Fibroblast of upper back skin (primary cell): ENCODE measurements at places on chromosomes 1 and 21.

DNA sequence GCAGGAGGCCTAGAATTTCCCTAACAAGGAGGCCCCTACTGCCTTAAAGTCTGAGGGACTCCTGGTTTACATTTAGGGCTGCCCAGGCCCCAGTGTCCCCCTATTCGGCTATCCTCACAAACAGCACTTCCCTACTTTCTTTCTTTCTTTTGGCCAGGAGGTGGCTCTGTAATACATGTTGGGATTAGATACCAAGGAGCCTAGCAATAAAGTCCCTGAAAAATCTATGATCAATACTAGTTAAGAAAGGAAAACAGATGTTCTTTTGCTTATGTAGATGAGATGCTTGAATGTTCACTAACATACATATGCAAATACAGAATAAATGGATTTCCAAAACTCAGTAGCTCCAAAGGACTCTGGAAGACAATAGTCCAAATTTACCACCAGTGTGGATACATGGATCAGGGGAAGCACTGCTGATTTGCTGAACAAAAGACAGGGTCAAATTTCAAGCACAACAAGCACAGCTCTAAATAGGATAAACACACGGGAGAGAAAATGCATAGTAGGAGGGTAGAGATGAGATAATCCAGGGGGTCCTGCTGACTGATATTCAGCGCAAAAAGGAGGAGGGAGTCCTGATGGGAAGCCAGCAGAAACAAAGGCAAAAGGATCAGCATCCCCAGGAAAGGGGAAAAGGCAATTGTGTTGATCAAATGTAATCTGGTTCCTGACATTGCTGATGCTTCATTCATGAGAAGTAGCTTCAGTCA, 240.0 kb downstream of the NUF2 start:
- DNase-seq = peak; percentile 48

DNA sequence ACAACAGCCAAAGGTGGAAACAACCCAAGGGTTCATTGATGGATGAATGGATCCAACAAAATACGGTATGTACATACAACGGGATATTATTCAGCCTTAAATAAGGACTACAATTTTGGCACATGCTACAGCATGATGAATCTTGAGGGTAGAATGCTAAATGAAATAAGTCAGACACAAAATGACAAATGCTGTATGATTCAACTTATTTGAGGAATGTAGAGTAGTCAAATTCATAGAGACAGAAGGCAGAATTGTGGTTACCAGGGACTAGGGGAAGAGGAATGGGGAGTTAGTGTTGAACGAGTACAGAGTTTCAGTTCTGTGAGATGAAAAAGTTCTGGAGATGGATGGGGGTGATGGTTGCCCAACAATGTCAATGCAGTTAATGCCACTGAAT, 118.0 kb upstream of the PAXBP1 start:
- peak; percentile 81 for DNase-seq

GRCh38 chr1:209335178-209335577, 248.3 kb upstream of the CAMK1G start:
- peak; percentile 40 for DNase-seq

DNA sequence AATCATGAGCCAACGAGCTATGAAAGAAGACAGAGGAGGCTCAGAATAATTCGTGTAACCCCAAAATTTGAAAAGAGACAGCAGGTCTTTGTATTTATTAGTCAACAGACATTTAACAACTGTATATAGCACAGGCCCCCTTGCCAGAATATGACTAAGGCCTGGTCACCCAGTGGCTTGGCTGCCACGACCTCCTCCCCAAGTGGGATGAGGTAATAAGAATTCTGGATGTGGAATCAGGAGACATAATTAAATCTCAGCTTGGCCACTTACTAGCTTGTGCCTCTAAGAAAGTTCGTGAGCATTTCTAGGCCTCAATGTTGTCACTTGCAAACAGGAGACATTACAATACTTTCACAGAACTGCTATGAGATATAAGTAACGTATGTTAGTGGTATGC, 134.2 kb upstream of the TNFSF4 start:
- DNase-seq = peak; percentile 66

DNA sequence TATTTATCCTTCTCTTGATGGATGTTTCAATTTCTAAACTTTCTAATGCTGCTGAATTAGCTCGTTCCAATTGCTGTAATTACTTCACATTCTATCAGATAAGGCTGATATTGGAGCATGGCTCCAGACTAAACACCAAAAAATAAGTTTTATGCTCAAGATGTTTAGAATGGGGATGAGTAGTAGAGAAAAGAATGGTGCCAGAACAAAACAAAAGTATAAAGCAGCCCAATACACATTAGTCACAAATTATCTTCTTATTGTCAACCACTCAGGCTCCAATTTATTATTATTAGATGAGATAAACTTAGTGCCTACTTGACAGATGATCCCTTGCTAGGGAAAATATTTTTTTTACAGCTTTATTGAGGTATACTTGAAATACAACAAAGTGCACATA, 21.8 kb downstream of the ATPAF1 start:
- DNase-seq = no peak

DNA sequence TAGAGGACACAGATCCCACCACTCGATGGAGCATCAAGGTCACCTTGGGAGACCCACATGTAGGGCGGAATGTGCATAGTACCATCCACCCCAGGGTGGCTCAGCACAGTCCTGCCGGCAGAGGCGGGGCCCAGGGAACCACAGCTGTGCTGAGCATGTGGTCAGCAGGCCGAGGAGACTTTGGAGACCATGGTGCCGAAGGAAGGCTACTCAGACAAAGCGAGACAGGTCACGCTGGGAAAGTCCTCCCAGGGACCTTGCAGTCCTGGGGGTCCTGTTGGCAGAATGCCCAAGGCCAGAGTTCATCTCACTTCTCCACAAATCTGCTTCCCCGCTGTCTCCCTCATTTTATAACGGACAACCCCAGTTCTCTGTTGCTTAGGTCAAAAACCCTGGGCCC, 22.5 kb downstream of the WNT3A start:
- no peak for DNase-seq

- no peak for DNase-seq
Measured at GRCh38 chr1:39871796-39872195, 11.5 kb downstream of the TRIT1 start.

DNA sequence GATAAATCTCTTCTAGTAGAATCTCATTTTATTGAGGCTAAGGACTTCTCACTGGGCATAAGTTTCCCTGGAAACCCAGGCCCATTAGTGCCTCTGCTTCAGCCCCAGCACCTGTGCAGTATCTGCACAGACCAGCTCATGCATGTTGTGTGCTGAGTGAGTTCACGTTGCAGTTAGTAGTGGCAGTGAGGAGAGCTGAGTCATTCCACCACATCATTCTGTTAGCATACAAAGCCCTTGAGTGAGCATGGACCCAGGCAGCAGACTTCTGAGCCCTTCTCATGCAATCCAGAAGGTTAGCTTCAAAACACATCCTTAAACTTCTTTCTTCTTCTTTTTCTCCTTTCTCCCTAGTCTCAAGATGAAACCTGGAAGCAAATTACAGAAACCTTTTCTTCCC, 45.8 kb upstream of the NTPCR start:
- peak; percentile 63 for DNase-seq

- no peak for DNase-seq
Measured at GRCh38 chr1:228332797-228333738, 73.6 kb downstream of the TRIM11 start.

- DNase-seq = peak; percentile 87
Measured at GRCh38 chr1:215517441-215517891, 49.6 kb upstream of the KCTD3 start.

GRCh38 chr1:11676386-11677103, 4.4 kb downstream of the MAD2L2 start:
- DNase-seq = no peak

- DNase-seq = no peak
Measured at GRCh38 chr1:172178886-172179285, 241.6 kb upstream of the C1orf105 start.

- DNase-seq = peak; percentile 60
Measured at GRCh38 chr1:57131701-57132394, 166.0 kb upstream of the C8B start.

DNA sequence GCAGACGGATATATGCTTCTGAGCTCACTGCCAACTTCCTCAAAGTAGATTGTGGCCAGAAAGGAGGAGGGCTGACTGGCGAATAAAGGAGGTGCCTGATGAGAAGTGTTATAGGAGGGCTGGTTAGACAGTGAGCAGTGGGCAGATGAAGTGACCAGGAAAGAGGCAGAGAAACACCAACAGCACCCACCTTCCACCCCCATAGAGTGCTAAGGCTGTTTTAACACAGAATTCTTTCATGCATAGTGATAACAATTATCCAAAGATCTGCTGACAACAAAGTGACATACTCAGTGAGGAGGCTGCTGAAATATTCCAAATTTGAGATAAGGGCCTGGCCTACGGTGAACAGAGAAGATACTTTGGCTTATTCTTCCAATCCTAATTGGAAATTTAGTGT, 21.2 kb upstream of the MTR start:
- no peak for DNase-seq

- no peak for DNase-seq
Measured at GRCh38 chr1:201876148-201876818, 12.4 kb upstream of the SHISA4 start.

- DNase-seq = no peak
Measured at GRCh38 chr1:100982793-100983192, 42.8 kb downstream of the DPH5 start.

GRCh38 chr1:193141804-193142203, 20.0 kb downstream of the CDC73 start:
- no peak for DNase-seq

- DNase-seq = peak; percentile 56
Measured at GRCh38 chr21:41847066-41847804, 31.9 kb downstream of the PRDM15 start.

GRCh38 chr1:156126630-156127534, 12.4 kb downstream of the LMNA start:
- DNase-seq = peak; percentile 94

GRCh38 chr1:160665330-160666078, 18.7 kb upstream of the SLAMF1 start:
- no peak for DNase-seq

DNA sequence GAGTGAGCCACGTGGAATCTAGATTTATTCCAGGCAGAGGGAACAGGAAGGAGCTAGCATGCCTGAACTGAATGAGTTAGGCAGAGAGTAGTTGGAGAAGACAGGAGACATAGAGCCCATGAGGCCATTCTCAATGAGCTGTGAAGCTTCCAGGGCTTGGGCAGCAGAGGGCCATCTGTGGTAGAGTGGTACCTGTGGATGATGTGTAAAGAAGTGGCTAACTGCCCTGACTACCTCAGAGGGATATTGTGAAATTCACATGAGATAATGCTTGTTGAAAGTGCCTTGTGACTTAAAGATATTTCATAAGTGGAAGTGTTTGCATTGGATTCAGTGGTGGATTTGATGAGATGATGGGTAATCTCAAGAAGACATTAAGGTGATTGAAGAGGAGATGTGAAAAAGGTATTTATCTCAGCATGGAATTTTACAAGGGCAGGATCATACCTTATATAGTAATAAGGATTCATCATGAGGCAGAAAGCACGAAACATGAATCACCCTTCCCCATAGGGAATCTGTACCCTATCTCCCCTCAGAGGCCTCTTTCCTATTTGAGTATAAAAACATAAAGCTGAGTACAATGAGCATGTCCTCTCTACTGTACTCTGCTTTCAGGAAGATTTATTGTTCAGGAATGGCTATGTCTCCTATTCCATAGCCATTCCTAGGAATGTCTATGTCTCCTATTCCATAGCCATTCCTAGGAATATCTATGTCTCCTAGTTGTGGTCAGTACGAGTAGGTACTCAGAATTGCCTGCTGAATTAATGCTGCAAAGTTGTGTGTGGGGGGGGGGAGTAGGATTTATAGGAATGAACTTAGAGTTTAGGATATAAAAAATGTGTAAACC, 146.8 kb downstream of the PAPPA2 start:
- peak; percentile 74 for DNase-seq

- no peak for DNase-seq
Measured at GRCh38 chr1:16072616-16073484, 601 bp downstream of the FAM131C start.

GRCh38 chr1:214310010-214310409, 29.1 kb downstream of the SMYD2 start:
- peak; percentile 8 for DNase-seq

DNA sequence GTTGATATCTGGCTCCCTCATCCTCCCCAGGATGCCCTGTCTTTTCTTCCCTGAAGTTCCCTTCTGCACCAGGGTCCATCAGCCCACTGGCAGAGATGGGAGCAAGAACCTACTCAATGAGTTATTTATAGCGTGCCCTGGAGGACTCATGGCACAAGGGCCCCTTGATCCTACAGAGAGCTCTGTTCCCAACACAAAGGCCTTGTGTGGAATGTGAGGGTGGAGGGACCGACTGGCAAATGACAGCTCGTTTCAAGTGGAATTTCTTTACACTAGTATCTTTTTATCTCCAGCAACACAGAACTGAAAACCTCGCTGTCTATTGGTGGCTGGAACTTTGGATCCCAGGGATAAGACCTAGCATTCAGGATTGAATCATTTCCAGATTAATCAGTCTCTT, 22.4 kb downstream of the CHI3L2 start:
- no peak for DNase-seq

DNA sequence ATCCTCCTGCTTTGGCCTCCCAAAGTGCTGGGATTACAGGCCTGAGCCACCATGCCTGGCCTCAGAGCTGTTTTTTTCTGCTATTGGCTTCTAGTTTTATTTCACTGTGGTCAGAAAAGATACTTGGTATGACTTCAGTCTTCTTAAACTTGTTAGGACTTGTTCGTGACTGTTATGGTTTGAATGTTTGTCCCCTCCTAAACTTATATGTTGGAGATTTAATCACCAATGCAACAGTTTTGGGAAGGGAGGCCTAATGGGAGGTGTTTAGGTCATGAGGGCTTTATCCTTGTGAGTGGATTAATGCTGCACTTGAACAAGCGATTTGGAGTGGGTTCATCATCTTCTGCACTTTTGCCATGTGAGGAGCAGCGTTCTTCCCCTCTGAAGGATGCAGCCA, 24.5 kb upstream of the SOD1 start:
- no peak for DNase-seq

DNA sequence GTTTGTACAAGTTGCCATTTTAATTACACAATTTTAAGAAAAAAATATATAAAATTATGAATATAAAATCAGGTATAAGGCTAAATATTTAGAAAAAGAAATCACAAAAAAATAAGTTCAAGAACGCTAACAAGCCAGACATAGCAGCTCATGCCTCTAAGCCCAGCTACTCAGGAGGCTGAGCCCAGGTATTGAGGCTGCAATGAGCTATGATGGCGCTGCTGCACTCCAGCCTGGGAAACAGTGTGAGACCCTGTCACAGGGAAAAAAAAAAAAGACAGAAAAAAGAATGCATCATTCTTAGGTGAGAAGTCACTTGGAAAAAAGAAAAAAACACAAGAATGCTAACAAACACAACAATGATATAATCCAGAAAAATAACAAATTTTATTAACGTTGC, 112.3 kb upstream of the PRDX6 start:
- DNase-seq = no peak

GRCh38 chr1:40593449-40594186, 62.2 kb downstream of the ZNF684 start:
- DNase-seq = no peak
